ENCODE measurements at places on chromosomes 11 and 22. TPM values are rescaled to one million over a fixed set of nuclear protein-coding genes. Genes with fewer than 3 reads are reported as not detected.

DNA sequence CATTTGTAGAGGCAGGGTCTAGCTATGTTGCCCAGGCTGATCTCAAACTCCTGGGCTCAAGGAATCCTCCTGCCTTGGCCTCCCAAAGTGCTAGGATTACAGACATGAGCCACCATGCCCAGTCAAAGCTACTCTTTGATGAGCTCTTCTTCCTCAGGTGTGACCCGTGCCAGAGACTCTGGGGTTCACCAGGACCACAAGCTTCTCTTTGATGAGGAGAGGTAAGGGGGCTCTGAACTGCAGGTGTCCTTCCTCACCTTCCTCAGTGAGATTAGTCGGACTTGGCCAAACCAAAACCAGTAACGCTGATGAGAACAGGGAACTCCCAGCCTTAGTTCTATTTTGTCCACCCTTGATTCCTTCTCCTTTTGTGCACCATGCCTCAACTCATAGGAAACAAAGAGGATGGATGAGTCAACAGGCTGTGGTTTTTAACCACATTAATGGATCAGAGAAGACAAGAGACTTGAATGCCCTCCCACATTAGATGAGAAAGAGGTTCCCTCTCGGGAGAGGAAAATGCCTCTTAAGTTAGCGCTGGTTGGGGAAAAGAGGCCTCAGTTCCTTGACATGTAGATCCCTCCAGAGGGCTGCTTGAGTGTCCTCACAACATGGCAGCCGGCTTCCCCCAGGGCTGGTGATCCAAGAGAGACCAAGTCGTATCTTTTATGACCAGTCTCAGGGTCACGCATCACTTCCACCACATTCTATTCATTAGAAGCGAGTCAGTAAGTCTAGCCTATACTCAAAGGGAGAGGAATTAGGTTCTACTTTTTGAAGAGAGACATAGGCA, 25.7 kb upstream of the CTR9 start:
- peak; percentile 47 for DNase-seq

- no peak for DNase-seq
These were observed 324.2 kb downstream of the MIAT start for GRCh38 chr22:26981541-26981940.

GRCh38 chr11:42407341-42407740, 904.5 kb upstream of the API5 start:
- no peak for DNase-seq

Gene YPEL1
- total RNA-seq = 7.3 TPM

DNA sequence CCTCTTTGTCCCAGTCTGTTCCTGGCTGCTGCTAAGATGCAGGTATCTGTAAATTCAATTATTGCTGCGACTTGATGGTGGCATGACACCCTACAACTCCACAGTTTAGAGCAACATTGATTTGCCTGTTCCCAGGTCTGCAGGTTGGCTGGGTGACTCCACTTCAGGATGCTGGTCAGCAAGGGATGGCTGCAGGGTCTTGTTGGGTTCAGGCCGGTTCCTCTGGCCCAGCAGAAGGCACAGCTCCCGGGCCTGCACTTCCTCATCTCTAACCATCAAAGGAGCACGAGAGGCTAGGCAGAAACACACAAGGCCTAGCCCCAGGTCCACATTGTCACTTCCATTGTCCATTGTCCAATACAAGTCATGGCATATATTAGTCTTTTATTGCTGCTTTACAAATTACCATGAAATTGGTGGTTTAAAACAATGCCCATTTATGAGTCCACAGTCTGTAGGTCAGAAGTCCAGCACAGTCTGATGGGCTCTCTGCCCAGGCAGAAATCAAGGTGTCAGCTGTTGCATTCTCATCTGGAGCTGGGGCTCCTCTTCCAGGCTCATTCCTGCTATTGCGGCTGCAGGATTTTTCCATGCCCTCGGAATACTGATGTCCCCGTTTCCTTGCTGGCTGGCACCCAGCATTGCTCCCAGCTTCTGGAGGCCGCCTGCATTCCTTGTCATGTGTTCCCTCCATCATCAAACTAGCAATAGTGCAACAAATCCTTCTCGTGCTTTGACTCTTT, 96.6 kb upstream of the LMO1 start:
- DNase-seq = no peak

DNA sequence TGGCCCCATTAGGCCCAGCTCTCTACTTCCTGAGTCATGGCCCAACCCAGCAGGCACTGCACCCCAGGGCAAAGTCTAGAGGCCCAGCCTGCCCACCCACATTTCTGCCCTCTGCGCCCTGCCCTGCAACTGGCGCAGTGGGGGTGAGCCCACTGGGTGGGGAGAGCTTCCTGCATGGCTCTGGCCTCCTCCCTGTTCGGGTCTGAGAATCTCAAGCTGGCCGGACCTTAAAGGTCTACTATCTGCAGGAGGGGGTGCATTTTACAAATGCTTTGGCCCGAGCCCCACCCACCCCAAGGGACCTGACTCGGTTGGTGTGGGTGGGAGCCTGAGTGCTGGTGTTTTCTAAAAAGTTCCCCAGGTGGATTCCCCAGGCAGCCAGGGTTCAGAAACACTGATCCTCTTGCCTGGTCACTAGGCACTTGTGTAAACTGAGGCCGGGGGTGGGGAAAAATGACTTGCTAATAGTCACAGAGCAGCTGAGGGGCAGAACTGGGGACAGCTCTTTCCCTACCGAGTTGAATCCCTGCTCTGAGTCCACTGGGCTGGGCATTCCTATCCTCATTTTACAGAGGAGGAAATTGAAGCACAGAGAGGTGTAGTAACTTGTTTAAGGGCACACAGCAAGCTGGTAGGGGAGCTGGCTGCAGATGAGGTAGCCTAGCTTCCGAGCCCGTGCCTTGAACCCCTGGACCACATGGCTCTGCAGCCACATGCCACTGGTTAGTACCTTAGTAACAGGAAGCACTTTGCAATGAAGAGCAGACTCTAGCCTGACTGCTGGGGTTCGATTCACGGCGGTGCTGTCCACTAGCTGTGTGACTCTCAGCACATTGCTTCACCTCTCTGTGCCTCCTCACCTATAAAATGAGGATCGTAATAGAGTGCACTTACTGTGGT, 36.3 kb downstream of the CD82 start:
- no peak for DNase-seq

Gene SLC22A6
- total RNA-seq = not detected

GRCh38 chr11:2212411-2213251, 41.0 kb upstream of the TH start:
- DNase-seq = no peak

GRCh38 chr11:32571039-32571438, 12.6 kb upstream of the EIF3M start:
- DNase-seq = no peak

GRCh38 chr11:5250543-5251204, 1.0 kb upstream of the HBG1 start:
- no peak for DNase-seq

- DNase-seq = no peak
These were observed 15.2 kb downstream of the TANGO2 start for GRCh38 chr22:20036084-20036482.

Gene TMEM184B
- 90.2 TPM for total RNA-seq

Gene FCHSD2
- total RNA-seq = 6.0 TPM

Gene C11orf87
- total RNA-seq = not detected

GRCh38 chr11:46729110-46730027, 10.4 kb downstream of the F2 start:
- DNase-seq = no peak

Gene RPS19BP1
- 197 TPM for total RNA-seq

- DNase-seq = no peak
These were observed 37.3 kb downstream of the LARGE1 start for GRCh38 chr22:33882991-33883390.

- DNase-seq = no peak
These were observed 5.1 kb downstream of the ZNF70 start for GRCh38 chr22:23745791-23746190.

Gene SLN
- not detected for total RNA-seq

DNA sequence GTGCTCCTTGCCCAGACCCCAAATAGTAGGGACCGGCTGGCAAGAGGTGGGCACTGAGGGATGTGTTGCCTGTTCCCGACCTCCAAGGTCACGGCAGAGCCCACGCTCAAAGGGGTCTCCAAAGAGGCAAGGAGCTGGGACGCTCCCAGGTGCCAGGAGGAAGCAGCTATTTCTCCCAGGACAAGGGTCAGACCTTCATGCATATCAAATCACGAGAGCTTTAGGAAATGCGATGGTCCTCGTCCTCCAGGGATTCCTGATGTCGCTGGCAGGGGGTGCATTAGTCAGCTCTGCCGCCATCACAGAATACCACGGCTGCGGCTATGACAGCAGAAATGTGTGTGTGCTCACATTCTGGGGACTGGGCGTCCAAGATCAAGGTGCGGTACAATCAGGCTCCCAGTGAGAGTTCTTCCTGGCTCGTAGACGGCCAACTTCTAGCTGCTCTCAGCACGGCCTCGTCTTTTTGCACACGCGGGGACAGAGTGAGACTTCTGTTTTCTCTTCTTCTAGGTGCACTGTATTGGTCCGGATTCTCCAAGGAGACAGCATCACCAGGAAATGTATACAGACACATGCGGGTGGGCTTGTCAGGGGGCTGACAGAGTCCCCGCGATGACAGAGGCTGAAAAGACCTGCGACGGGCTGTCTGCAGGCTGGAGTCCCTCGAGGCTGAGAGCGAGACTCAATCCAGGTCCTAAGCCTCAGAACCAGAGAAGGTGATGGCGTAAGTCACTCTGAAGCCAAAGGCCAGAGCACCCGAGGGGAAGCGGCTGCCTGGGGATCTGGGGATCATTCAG, 81.6 kb downstream of the SHANK2 start:
- DNase-seq = no peak

- no peak for DNase-seq
These were observed 28.0 kb downstream of the ARHGAP1 start for GRCh38 chr11:46672381-46672839.

DNA sequence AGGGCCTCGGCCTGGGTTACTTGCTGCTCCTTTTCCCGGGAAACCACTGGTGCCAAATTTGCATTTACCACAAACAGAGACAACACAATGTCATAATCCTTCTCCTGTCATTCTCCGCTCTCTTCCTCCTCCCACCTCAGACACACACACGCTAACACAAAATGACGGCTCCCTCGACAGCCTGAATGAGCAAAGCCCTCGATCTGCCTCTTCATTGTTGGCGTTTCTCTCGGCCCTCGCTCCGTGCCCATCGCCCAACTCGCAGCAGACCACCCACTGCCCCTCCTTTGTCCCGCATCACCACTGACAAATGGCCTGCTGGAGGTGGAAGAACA, 12.5 kb upstream of the TCF20 start:
- DNase-seq = no peak

GRCh38 chr22:26798462-26799065, 141.2 kb downstream of the MIAT start:
- DNase-seq = no peak

DNA sequence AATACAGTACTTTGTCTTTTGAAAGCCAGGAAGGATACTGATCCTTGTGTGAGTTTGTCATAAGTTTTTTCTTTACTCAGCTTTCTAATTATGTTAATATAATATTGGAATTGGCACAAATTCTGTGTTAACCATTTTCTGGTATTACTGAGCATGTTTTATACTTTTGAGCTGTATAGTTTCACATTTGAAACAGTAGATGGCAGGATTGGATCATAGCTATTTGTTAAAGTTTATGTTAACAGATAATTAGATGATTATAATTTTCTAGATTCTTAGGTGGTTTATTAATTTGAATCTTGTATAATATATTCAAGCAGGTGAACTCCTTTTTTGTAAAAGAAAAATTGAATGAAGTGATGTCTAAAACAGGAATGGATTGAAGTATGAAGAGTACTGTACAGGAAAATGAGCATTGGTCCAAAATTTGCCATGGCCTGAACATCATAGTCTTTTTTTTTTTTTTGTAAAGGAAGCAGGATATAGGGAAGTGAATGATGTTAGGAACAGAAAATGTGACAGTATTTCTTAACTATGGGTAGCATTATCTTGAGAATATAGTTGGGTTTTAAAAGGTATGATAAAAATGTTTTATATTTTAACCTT, 102.0 kb downstream of the CYP2R1 start:
- DNase-seq = no peak

DNA sequence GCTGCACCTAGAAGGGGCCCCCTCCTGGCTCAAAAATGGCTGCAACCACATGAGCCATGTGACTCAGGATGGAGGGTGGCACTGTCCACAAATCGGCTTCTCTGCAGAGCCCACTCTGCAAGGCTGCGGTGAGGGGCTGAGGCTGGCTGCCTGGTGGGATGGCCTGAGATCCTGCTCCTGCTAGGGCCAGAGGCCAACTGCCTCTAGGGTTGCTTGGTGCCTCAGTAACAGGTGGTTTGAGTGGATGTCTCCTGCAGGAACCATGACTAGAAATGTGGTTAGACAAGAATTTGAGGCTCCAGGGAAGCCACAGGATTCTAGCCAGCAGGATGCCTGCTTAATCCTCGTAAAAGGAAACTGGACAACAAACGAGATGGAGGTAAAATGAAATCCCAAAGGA, 17.1 kb downstream of the PATZ1 start:
- DNase-seq = no peak

- DNase-seq = no peak
These were observed 13.2 kb downstream of the A4GALT start for GRCh38 chr22:42707496-42707895.

Gene OSBP2
- 1.7 TPM for total RNA-seq

Gene CLCF1
- total RNA-seq = 44.6 TPM

Gene ALDH3B1
- 3.9 TPM for total RNA-seq

GRCh38 chr11:62678433-62678769, 472 bp downstream of the UBXN1 start:
- no peak for DNase-seq

GRCh38 chr11:28464252-28464867, 356.2 kb downstream of the METTL15 start:
- no peak for DNase-seq

GRCh38 chr22:43883012-43883661, 8.7 kb downstream of the PNPLA5 start:
- DNase-seq = peak; percentile 19

Gene C11orf86
- total RNA-seq = not detected

DNA sequence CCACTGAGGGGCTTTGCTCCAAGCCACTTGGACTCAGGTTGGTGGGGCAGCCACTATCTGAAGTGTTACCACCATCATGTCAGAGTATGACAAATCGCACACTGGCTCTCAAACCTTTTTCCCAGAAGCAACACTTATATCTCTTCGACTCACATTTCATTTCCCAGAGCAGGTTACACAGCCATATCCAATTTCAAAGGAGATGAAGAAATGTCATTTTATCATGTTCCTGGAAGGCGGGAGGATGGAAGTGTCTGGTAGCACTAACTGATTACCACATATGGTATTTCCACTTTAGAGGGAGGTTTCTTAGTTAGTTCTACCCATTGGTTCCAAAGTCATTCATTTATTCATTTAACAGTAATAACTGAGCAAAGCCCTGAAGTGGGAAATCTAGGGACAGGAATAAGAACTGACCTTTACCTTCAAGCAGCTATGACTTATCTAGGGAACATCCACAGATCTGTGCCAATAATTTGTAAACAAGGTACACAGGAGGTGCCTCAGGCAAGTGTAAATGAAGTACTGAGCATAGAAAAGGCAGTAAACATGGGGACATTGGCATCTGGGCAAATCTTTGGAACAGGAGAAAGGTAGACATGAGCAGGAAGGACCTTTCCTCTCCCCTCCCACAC, 54.9 kb upstream of the LRRC55 start:
- no peak for DNase-seq
